ENCODE measurements at places on chromosomes 16 and 17.

DNA sequence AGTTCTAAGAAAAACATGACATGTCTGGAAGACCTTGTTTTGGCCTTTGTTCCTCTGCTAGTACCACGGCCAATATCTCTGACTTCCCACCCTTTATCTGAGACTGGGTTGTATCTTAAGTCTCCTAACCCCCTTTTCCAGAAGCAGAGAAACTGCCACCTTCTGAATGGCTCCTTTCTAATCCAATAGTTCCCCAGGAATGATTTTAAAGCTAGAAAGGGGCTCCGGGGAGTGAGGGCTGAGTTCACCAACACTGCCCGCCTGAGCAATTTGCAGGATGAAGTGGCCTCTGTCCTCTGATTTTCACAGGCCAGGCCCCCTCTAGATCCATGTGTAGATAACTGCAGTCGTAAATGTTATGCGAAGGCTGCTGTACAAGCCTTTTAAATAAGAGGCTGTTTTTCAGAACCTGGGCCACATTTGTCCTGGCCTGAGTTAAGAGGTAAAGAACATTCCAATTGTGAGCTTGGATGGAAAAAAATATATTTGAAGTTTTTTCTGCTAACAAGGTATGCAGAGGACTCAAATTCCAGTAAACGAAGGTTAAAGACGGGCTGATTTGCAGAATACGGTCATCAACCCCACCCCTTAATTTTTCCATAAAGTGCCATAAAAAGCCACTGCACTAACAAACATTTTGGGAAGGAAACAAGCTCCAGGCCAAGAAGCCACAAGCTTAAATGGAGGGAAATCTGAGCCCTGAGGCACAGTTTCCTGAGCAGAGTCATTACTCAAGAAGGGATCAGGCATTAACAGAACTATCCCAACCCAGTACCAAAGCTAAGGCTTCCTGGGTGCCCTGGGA is 117.0 kb upstream of the MAF start:
- DNase-seq, result no peak

GRCh38 chr17:48749621-48750553 is 21.3 kb upstream of the HOXB13 start:
- no peak for DNase-seq

DNA sequence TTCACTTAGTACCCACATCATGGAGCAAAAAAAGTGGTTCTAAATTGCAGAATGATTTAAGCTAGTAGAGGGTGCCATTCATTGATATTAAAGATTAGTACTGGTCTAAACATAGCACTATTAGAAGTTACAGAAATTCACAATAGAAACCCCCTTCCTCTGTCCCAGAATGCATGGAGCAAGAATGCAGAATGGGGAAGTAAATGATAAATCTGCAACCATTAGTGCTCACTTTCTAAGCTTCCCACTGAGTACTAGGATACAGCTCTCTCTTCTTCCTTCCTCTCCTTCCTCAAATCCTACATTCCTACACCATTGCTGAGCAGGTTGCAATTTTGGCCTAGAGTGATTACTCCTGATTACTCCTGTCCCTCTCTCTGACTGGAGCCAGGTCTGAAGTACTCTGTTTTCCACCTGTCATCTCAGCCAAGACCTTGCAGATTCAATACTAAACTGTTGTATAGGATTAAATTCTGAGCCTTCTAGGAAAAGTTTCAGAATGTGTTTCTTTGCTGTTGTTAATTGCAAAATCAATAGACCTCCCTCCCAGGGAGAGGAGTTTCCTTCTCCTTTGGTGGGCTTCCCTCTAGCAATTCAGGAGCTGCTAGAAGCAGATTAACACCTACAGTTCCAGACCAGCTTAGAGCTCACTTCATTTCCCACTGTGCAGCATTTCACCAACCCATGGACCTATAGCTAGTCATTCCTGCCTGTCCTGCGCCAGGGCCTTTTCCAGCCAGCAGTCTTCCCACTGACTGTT is 165.5 kb upstream of the TBX2 start:
- DNase-seq, result no peak

- DNase-seq, result no peak
Observed at GRCh38 chr16:24146518-24146917, 109.6 kb upstream of the CACNG3 start.

GRCh38 chr17:16916557-16916920 is 55.4 kb downstream of the TNFRSF13B start:
- DNase-seq, result no peak

- no peak for DNase-seq
Observed at GRCh38 chr17:33615861-33616260, 322.8 kb upstream of the ASIC2 start.

GRCh38 chr17:10652984-10653659 is 4.0 kb downstream of the MYH3 start:
- DNase-seq, result no peak

GRCh38 chr16:54060599-54061421 is 225.8 kb downstream of the IRX3 start:
- no peak for DNase-seq

- no peak for DNase-seq
Observed at GRCh38 chr17:9371019-9371418, 204.6 kb downstream of the STX8 start.
